ENCODE measurements at places on chromosomes 11 and 22.

GRCh38 chr11:59822989-59823566, 12.5 kb upstream of the MRPL16 start:
- no peak for DNase-seq

DNA sequence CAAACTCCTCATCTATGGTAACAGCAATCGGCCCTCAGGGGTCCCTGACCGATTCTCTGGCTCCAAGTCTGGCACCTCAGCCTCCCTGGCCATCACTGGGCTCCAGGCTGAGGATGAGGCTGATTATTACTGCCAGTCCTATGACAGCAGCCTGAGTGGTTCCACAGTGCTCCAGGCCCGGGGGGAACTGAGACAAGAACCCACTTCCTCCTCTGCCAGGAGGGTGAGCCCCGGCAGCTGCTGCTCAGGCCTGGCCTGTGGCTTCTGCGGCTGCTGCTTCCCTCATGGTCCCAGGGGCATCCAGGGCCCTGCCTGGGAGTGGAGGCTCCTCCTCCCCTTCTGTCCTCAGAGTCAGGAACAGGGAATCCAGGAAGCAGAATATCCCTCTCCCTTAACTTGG, 98.4 kb downstream of the ZNF280B start:
- DNase-seq, result no peak

DNA sequence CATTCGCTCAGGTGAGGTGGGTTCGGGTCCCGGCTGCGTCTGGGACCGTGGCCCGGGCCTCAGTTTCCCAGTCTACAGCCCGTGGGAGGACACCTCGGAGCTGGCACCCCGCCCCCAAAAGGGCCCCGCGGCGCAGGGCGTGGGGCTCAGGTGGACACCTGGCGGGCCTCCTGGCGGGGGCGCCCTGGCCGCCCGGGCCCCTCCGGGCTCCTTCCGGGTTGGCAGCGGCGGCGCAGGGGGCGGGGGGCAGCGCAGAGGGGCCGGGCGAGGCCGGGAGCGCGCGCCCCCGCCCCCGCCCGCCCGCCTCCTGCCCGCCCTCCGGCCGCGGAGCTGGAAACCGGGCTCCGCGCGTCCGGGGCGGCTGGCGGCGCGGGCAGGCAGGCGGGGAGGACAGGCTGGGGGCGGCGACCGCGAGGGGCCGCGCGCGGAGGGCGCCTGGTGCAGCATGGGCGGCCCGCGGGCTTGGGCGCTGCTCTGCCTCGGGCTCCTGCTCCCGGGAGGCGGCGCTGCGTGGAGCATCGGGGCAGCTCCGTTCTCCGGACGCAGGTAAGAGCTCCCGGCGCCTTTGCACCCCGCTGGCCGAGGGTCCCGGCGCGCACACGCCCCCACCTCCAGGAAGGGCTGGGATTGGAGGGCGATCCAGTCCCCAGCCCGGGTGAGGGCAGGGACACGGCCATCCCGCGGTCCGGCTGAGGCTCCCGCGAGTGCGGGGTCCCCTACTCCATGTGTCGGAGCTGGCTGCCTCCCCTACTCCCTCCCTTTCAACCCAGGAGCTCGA, at the start of gene EMID1:
Gene EMID1, plus strand, starts transcription at position 303 of the 778 bp plus-strand sequence. Its CDS starts 143 bp downstream, at position 446.
- DNase-seq, result no peak

DNA sequence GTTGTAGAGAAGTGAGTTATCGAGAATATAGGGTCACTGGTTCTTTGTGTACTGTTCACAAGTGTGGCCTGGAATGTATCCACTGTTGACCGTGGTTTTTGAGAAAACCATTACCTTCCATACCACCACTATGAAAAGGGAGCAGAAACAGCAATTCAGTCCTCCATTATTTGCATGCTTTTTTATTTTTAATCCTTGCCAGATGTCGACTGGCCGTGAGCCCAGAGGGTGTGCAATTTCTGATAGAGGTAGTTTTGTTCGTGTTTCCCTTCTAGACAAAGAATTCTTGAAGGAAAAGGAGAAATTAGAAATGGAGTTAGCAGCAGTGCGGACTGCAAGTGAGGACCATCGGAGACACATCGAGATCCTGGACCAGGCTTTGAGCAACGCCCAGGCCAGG, 81.7 kb downstream of the AMOTL1 start:
- DNase-seq, result no peak
